ENCODE measurements at places on chromosomes 2 and 18.

- DNase-seq: no peak
These were observed 33.7 kb downstream of the SFT2D3 start for GRCh38 chr2:127735044-127735443.

DNA sequence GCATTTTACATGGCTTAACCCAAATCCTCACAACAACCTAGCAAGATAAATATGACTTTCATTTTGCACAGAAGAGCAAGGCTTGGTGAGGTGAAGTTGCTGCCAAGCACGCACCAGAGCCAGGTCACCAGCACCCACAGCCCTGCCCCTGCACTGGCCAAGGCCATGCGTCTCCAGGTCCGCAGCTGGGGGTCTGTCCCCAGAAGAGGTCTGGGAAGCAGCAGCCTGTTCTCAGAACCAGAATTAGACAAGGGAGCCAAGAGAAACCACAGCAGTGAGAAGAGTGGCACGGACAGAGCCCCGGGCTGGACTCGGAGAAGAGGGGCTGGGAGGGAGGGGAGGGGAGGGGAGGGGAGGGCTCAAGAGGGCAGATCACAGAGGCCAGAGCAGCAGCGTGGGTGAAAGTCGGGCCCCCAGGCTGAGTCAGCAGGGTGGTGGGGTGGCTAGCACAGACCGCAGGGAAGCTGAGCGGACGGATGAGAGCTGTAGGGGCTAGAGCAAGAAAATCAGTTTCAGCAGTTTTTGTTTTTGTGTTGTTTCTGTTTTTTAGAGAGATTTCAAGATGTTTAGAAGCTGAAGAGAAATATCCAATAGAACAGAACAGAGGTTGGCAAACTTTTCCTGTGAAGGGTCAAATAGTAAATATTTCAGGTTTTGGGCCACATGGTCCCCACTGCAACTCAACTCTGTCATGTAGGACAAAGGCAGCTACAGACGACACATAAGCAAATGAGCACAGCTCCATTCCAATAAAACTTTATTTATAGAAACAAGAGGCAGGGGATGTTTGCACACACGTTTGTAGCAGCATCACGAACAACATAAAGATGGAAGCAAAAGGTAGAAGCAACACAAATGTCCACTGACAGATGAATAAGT, 7.4 kb upstream of the MTERF4 start:
- no peak for DNase-seq

- DNase-seq: no peak
These were observed 63.4 kb upstream of the CYP20A1 start for GRCh38 chr2:203175371-203175770.

DNA sequence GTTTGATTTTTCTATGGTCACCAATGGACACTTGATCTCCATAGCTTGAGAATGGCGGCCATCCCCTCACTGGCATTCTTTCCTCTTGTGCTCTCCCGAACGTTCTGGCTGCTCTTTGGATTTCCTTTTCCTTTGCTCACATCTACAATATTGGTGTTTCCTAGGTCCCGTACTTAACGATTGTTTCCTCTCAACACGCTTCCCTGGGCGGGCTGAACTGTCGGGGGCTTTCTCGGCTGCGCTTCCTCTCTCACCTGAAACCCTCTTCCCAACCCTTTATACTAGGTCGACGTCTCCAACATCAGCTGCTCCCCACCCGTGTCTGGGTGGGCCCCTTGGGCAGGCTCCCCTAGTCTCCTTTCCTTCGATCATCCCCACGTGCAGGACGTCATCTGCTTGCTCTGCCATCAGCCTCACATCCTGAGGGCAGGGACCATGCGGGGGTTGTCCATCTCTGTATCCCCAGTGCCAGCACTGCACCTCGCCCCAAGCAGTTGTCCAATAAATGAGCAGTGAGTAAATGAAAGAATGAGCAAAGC, 634 bp upstream of the DIS3L2 start:
- no peak for DNase-seq

DNA sequence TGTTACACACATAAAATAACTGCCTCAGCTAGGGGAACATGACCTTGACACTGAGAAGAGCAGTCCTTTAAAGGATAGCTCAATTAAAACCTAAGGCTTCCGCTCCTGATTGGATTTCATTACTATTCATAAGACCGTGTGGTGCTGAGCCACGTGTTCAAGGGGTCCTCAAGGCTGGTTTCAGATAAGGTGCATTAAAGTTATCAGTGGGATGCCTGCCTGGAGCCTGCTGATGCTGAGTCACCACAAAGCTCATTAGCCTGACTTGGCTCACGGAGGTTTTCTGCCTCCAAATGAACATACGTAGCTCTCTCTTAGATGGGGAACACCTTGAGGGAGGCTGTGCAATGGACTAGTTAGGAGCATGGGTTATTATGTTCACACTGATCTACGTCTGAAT, 518.9 kb downstream of the TDRD15 start:
- no peak for DNase-seq

DNA sequence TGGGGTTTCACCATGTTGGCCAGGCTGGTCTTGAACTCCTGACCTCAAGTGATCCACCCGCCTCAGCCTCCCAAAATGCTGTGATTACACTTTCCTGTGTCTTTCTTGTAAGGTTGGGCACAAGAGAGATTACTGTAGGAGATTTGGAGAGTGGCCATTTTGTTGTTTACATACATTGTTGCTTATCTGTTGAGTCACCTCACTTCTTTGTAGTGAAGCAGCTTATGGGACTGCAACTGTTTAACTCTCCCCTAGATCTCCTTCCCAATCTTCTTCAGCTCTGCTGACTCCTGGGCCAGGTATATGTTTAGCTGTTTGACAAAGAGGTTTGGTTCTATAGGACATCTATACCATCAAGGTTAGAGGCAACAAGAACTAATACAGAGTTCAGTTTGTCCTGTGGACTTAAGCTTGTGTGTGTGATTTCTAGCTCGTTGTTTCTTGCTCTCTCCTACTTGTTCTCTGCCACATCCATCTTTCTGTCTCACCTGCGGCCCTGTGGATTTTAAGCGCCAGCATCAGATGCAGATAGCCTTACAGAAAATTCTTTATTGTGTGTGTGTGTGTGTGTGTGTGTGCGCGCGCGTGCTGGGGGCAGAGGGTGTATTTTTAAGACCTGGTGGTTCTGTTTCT, 95.4 kb downstream of the HAUS1 start:
- peak; percentile 79 for DNase-seq

DNA sequence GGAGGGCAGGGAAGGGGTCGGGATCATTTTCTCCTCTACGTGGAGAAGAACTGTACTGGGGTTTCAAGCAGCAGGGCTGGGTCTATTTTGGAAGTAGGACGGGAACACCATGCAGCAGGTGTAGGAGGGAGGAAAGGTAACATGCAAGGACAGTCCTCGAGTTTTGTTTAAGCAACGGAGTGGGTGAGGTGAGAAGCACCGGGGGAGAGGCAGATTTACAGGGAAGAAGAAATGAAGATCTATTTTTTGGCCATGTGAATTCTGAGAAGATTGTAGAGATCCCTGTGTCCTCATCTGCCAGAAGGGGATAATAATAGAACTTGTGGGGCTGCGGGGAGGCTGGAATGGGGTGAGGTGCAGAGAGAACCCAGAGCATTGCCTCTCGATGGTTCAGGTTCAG, 85.6 kb downstream of the INPP5D start:
- DNase-seq: no peak

DNA sequence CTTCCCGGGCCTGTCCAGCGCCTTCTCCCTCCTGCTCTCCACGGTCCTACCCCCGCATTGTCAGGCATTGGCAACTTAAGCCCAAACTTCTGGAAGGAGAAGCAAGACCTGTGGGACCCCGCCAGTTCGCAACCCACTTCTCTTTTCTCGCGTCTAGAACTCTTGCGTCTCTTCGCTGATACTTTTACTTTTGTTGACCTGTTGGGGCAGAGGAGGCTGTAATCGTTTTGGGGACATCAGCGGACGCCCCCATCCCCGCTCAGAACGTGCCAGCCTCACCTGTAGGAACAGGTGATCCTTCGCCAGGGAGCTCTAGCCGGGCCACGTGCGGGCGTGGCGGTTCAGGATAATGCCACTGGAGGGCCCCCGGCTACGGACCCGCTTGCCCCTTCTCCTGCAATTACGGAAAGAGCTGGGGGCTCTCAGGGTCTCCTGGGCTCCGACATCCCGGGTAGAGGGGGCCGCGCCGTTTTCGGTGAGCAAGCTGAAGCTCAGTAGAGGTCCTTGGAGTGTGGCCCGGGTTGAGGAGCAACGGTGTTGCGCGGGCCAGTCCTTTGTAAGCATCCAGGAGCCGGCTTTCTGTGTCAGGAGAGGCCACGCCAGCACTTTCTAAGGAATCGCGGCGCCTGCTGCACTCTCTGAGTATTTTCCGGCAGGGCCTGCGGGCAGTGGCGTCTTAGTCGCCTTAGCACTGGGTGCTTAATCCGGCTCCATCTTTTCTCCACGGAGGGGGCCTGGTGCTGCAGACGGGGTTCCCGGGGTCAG, 1.6 kb downstream of the MTCL1 start:
- peak; percentile 88 for DNase-seq

DNA sequence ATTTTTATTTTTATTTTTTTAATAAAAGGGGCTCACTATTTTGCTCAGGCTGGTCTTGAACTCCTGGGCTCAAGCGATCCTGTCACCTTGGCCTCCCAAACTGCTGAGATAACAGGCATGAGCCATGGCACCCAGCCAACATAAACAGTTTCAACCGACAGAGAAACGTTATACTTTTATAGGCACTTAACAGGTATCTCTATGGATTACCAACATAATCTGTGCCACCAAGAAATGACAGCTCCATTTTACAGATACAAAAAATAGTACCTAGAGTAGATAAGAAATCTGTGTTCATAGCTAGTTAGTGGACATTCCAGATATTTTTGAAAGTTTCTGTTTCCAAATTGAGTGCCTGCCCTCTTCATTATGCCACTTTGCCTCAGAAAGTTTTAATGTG, 1316.7 kb downstream of the LRP1B start:
- no peak for DNase-seq

- no peak for DNase-seq
These were observed 155.8 kb upstream of the KLF7 start for GRCh38 chr2:207321514-207321913.

- DNase-seq: peak; percentile 68
These were observed 15.1 kb downstream of the DOCK10 start for GRCh38 chr2:225027061-225027762.

GRCh38 chr2:99841749-99842148, 300.6 kb downstream of the AFF3 start:
- peak; percentile 91 for DNase-seq

Data from ELR (cell line).